ENCODE measurements at places on chromosomes 4 and X. TPM values are rescaled to one million over a fixed set of nuclear protein-coding genes. Genes with fewer than 3 reads are reported as not detected.
A peak's percentile ranks its signal among the peaks of the same experiment; 100 is the strongest.

DNA sequence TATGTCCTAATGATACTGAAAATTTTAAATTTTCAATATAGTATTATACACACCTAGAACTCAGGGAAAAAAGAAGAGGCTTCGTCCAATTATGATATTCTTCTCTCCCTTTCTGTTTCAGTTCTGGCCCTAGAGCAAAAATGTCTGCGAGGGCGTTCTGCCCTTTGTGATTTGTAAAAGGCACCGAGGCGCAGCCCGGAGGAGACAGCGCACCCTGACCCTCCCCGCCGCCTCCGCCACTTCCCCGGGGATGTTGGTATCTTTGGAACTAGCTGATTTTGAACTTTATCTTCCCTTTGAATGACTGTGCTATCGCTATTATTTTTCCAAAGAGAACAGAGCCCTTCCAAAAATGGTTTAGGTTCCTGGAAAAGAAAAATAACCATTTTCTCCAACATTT lies 173.2 kb upstream of the FAM9B start:
- peak; percentile 9 for DNase-seq

GRCh38 chrX:112355931-112356330 lies 273.4 kb upstream of the TRPC5 start:
- no peak for DNase-seq

GRCh38 chr4:122914938-122915337 lies 7.5 kb downstream of the NUDT6 start:
- peak; percentile 64 for DNase-seq

- peak; percentile 90 for DNase-seq
Measured at GRCh38 chr4:156771171-156771837, 200.3 kb downstream of the PDGFC start.

- DNase-seq, result no peak
Measured at GRCh38 chr4:138299881-138300280, 57.7 kb upstream of the SLC7A11 start.

DNA sequence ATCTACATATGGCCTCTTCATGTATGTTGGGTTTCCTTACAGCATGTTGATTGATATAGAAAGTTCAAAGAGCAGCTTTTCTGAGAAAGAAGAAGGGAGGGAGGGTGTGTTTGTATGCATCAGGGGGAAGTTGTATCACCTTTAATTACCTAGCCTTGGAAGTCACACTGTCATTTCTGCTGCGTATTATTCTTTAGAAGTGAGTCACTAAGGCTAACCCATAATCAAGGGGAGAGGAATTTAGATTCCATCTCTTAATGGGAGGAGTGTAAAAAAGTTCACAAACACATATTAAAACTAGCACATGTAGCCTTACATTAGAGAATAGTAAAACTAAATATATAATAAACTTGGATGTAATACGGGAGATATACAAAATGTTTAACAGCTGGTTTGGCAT lies 86.5 kb upstream of the CBLL2 start:
- DNase-seq, result no peak

GRCh38 chr4:139441029-139441428 lies 12.9 kb upstream of the RAB33B start:
- no peak for DNase-seq

VCX3B gene
- not detected for total RNA-seq

GRCh38 chrX:109954955-109955354 lies 48.0 kb upstream of the TMEM164 start:
- no peak for DNase-seq

GRCh38 chr4:40916880-40917279 lies 167.1 kb downstream of the NSUN7 start:
- no peak for DNase-seq

GRCh38 chr4:141133999-141134995 lies 1.0 kb upstream of the RNF150 start:
- DNase-seq, result no peak

CCNB3 gene
- 0.82 TPM for total RNA-seq

GRCh38 chr4:138202686-138203085 lies 39.5 kb downstream of the SLC7A11 start:
- DNase-seq, result no peak

DNA sequence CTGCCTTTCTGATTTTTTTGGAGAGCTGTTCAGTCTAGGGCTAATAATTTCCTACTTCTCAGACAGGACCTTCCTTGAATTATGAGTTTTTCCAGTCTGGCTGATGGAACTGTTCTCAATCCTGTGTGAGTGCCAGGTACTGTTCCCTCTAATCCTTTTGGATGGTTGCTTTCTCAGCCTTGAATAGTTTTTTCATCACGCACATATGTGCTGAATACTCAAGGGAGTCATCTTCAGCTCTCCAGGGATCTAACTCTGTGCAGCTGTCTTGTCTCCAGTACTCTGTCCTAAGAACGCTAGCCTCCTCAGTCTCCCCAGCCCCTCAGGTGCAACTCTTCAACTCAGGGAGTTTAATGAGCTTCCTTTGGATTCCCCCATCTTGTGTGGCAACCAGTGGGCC lies 93.2 kb downstream of the GASK1B start:
- DNase-seq, result peak; percentile 11

GRCh38 chrX:40849906-40850823 lies 114.8 kb upstream of the MED14 start:
- no peak for DNase-seq

- DNase-seq, result no peak
Measured at GRCh38 chr4:27638163-27638915, 777.7 kb downstream of the STIM2 start.

UGT8 gene
- total RNA-seq, result 0.27 TPM

DGAT2L6 gene
- total RNA-seq, result not detected

KIAA1210 gene
- not detected for total RNA-seq

DNA sequence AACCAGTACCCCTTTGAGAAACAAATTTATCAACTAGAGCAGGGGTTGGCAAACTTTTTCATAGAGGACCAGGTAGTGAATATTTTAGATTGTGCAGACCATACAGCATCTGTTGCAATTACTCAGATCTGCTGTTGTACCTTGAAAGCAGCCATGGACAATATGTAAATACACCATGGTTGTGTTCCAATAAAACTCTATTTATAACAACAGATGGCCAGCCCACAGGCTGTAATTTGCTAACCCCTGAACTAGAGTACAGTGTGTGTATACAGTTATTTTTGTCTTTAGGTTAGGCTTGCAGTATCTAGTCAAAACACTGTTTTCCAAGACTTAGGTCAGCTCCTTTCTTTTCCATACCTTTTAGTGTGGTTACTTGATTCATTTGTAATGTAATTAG lies 54.4 kb downstream of the PHKA1 start:
- DNase-seq, result no peak

DNA sequence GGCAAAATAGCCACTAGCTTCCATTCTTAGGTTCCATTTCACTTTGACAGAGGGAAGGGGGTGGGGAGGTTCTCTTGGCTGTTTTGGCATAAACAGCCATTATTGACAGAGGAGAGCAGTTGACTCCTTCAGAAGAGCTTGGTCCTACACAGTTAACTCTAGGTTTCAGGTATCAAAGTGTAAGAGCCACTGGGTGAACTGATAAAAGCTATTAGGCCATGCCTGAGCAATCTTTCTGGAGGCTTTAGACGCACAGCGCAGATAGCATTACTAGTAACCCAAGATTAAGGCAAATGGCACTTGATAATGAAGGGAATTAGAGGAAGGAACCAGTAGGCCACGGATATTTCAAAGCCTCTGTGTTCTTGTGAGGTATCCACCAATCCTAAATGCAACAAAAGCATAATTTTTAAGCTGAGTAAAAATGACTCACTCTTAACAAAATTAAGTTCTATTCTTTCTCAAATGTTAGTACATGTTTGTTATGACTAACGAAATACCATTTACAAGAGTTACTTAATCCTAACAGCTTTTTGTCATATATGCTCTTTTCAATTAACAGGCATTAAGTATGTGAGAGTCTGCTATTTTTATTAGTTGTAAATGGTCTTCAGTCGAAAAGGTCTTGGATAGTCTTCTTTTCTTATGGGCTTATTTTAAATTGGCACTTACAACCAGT lies 53.6 kb downstream of the SLC7A11 start:
- no peak for DNase-seq

INTU gene
- 6.0 TPM for total RNA-seq

DNA sequence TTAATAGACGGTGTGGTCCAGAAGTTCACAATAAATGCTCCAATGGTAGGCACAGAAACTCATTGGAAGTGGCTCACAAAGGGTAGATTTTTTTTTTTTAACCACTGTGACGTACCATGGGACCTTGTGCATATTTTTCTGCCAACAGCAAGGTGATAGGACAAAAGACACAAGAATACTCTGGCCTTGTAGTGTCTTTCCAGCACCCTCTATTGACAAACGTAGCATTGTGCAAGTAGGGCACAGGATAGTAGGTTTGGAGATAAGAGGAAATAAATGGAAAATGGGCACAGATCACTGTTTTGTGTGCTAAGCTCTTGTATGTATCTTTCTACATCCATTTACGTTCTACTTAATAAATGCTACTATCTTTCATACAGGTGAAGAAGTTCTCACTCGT lies 2054.9 kb downstream of the PCDH7 start:
- peak; percentile 11 for DNase-seq

MAGEB17 gene
- not detected for total RNA-seq

- no peak for DNase-seq
Measured at GRCh38 chr4:10721616-10722015, 37.0 kb upstream of the CLNK start.

Measured in fibroblast of the aortic adventitia (primary cell).